ENCODE measurements at places on chromosomes 13 and 19.

DNA sequence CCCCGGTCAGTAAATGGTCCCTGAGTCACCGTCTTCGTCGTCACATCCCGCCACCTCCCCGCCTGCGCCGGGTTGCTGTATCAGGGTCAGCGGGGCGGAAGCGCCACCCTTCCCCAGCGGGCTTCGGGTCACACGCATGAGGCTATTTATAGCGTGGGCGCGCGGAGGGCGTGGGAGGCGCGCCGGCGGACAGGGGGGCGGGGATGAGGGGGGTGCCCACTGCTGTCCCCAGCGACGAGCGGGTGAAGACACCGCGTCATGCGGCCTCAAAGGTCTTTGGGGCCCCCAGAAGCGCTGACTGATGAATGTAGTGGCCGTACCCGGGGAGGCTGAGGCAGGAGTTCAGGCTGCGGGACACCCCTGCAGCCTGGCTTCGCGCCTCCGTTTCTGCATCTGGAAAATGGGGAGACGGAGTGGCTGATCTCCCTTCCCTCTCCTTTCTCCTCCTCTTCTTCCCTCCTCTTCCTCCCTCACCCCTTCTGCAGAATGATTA is 7.9 kb downstream of the UNC13A start:
- peak; percentile 26 for DNase-seq

- peak; percentile 52 for DNase-seq
Measured at GRCh38 chr13:43908156-43909126, 28.7 kb downstream of the LACC1 start.

DNA sequence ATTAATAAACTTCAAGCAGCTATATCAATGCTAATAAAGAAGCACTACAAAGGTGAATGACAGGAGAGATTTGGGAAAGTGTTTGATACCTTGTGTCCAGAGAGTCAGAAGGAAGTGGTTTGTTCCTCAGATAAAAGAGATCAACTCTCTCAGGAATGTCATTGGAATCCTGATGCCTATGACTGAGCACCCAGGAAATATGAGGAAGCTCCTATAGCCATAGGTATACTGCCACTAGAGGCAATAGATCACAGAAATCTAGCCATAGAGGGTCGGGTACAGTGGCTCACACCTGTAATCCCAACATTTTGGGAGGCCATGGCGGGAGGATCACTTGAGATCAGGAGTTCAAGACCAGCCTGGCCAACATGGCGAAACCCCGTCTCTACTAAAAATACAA is 612.6 kb downstream of the DACH1 start:
- no peak for DNase-seq

DNA sequence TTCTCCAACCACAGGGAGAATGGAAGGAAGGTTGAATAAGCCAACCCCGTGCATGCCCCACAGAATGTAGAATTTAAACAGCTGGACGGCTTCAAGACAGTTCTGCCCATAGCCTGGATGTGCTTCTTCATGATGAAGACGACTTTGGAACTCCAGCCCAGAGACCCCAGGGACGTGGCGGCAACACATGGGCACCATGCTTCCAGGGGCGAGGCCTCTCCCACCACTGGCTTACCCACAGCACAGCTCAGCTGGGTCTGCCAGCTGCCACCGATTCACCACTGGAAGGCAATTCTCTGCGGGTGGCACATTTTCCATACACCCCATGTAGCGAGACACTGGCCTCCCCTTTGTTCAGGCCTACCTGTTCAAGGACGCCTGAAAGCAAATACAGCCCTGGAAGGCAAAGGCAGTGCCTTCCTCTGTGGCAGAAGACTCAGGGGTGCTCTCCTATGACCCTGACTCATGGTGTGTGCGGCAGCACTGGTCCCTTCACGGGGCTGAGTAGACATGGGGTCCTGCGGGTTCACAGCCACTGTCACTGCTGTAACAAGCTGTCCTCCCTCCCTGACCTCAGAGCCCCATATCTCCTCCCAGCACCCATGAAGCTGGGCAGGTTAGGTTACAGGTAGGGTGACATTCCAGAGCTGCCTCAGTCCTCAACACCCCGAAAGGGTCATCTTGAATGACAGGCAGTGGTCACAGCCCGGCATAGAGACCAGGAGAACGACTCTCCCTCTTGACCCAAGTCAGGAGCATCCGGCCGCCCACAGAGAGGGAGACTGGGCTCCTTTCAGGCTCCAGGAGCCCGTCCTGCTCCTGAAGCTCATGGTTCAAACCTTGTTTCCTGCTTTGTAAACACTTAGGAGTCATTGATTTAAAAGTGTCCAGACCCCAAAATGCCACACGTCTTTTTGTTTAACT is 72.7 kb downstream of the SPACA7 start:
- no peak for DNase-seq

DNA sequence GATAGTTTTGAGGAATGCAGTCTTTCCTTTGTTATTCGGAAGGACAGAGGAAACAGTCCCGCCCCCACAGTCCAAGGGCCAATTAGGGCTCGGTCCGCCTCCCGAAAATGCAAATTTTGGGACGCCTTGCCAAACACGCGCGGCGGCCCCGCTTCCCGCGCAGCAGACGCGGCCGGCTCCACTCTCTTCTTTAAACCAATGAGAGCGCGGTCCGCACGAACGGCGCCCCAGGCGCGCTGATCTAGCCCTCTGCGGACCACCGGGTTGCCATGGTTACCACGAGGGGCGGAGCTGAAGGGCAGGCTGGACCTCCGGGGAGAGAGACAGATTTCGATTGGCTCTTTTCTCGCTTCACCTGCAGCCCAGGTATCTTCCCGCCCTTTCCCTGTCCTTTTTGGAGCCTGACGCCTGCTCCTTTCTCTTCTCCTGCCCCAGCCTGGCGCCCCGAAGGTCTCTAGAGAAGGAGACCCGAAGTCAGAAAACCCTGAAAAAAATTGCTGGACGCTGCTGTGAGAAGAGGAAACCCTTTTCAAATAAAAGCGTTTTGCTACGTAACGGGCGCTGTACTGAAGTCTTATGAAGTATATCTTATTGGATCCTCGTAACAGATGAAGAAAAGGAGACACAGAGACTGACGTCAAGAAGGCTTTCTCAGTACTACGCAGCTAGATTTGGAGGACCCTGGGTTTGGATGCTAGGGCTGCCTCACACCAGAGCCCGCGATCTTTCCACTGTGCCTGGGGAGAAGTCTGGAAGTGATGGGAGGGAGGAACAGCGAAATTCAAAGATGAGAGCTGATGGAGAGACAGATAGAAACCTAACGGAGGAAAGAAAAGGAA is 2.0 kb downstream of the PTH2 start:
- DNase-seq = peak; percentile 90

DNA sequence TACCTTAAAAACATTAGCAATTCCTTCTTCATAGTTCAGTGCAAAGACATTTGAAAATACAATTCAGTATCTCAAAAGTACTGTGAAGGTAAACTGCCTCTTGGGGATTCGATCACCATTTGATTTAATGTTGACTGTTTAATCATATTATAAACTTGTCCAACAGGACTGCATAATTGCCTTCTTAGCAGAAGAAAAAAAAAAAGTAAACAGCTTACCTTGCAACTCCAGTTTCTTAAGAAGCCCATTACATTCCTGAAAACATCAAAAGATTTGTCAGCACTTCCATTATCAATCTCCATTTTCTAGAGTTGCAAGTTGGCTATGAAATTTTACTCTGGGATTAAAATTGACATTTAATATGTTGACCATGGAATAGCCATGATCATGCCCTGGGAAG is 1154.6 kb downstream of the OLFM4 start:
- no peak for DNase-seq

DNA sequence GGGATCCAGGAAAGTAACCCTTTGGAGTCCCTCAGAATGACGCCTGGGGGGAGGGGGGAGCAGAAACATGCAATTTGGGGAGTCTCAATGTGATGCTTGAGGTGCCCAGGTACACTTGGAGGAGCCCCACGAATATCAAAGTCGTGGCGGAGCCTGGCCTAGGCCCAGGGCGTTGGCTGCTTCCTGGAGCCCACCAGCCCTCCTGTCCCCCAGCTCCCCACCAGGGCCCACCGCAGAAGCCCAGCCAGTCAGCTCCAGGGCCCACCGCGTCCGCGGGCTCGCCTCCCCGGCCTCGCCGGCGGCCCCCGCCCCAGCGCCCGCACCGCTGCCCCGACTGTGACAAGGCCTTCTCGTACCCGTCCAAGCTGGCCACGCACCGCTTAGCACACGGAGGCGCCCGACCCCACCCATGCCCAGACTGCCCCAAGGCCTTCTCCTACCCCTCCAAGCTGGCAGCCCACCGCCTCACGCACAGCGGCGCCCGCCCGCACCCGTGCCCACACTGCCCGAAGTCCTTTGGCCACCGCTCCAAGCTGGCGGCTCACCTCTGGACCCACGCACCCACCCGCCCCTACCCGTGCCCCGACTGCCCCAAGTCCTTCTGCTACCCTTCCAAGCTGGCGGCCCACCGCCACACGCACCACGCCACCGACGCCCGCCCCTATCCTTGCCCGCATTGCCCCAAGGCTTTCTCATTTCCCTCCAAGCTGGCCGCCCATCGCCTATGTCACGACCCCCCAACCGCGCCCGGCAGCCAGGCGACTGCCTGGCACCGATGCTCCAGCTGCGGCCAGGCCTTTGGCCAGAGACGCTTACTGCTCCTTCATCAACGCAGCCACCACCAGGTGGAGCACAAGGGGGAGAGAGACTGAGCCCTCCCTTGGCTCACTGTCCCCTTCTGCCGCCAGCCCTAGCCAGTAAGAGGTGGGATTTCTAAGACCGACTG is 2.1 kb downstream of the ZNF575 start:
- DNase-seq = peak; percentile 56

DNA sequence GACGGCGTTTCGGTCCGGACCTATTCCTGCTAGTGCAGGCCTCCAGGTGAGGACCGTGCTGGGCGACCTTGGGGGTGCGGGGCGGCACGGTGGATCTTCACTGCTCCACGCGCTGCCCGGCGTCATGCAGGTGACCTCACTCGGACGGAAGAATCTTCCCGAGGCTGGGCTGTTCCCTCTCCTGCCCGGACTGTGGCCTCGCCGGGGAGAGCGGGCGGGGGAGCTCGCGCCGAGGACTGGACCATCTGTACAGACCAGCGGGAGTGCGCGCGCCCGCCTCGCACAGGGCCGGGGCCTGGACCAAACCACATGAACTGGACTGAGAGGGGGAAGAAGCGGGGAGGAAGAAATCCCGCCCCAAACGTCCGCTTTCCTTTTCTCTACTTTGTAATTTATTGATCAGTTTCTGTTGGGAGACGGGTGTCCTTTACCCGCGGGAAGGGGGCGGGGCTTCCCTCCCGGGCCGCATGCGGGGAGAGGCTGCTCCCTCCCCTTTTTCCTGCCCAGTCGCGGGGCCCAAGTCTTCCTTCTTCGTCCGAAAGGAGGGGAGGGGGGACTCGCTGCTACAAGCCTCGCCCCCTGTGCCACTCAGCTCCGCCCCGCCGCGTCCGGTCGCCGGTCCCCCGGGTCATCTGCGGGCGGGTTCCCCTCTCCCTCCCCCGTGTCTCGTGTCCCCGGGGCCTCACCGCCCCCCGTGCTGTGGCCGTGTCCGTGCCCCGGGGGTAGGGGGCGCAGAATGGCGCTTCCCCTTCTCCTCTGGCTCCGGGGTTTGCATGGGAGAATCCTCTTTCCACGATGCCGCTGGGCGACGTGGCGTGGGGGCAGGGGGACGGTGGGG is 4.9 kb downstream of the HRC start:
- peak; percentile 94 for DNase-seq

DNA sequence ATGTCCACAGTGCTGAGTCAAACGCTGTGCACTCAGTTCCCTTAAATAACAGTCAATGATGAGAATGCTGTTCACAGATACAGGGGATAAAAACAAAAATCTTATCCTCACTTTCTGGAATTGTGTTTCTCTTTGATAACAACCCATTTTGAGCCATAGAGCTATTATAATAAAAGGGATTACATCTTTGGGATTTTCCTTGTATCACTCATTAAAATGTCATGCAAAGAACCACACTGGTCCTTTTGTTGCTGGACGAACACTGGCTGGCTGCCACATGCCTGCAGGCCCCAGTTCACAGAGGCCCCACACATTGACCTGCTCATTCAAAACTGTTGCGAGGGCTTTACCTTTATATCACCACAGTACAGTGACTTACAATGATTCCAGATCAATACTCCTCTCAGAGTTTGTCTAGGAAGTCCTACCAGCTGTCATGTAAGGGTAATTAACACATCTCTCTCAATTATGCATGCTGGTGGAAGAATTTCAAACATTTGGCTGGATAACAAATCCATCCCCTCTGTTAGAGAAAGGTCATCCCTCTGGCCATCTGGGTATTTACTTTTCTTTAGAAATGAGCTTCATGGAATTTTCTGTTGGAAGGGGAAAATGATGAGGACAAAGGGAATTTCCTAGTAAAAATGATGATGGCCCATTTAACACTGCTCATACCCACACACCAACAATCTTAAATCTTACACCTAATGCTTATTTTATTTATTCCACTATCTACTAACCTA is 85.9 kb downstream of the MBNL2 start:
- no peak for DNase-seq

DNA sequence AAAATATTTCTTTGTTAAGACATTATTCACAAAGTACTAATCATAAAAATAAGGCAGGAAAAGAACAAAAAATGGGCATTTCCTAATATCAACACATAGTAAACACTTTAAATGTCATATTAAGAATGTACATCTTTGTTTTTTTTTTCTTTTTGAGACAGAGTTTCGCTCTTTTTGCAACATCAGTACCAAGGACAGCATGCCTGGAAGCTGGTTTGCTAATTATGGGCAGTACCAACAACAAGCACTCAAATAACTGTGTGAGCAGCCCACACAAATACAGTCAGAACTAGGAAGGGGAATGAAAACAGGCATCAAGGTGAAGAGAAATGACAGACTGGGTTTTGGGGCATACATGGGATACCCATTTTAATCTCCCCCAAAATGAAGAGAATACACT is 788.0 kb upstream of the SLITRK1 start:
- DNase-seq = no peak

GRCh38 chr13:111503376-111503775 is 182.9 kb downstream of the TEX29 start:
- no peak for DNase-seq

- DNase-seq = peak; percentile 59
Measured at GRCh38 chr13:91347996-91348905, 764 bp downstream of the MIR17HG start.

- no peak for DNase-seq
Measured at GRCh38 chr19:33234092-33234491, 8.4 kb upstream of the SLC7A10 start.

DNA sequence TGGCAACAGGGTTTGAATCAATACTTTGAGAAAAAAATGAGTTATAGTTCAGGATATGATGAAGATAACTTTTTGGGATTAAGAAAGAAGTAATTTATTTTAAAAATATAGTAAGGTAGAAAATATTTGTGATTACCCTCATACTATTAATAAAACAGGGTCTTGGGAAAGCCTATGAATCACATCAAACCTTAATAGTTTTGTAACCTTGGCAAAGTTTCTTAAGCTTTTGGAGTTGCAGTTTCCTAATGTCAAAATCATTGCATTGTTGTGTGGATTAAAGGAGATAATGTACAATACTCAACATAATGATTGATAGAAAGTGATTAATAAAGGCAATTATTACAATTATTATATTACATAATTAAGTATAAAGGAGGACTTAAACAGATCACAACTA is 149.0 kb downstream of the LMO7 start:
- no peak for DNase-seq

- no peak for DNase-seq
Measured at GRCh38 chr19:29372461-29372860, 153.3 kb upstream of the VSTM2B start.

- DNase-seq = no peak
Measured at GRCh38 chr19:35975608-35976214, 19.3 kb upstream of the SDHAF1 start.

GRCh38 chr19:36101550-36102327 is 9.2 kb upstream of the OVOL3 start:
- no peak for DNase-seq
